NCI-H187 treated with DMSO at 0.1 percent for 48 hours (cell line): ENCODE measurements at places on chromosomes 7 and 10.

GRCh38 chr7:136677471-136678365 is 190.7 kb upstream of the CHRM2 start:
- DNase-seq: no peak

- DNase-seq: no peak
Measured at GRCh38 chr10:23414658-23415057, 24.2 kb upstream of the OTUD1 start.

- DNase-seq: no peak
Measured at GRCh38 chr7:23268746-23269145, 22.2 kb downstream of the GPNMB start.

- DNase-seq: no peak
Measured at GRCh38 chr10:69757553-69758309, 44.0 kb upstream of the COL13A1 start.

DNA sequence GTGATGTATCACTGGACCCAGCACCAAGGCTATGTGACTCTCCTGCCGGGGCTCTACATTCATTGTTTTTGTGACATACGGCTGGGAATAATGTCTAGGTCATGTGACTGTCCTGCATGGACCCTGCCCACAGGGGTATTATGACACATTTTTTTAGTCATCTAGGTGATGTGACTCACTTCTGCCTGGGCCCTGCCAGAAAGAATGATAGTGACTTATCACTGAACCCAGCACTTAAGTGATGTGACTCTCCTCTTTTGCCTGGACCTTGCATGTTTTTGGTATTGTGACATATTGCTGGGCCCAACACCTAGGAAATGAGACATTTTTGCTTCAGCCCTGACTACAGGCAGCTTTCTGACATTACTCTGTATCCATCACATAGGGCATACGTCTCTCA is 51.1 kb upstream of the ZNF107 start:
- DNase-seq: no peak

GRCh38 chr10:122089311-122090017 is 100.5 kb downstream of the TACC2 start:
- no peak for DNase-seq

DNA sequence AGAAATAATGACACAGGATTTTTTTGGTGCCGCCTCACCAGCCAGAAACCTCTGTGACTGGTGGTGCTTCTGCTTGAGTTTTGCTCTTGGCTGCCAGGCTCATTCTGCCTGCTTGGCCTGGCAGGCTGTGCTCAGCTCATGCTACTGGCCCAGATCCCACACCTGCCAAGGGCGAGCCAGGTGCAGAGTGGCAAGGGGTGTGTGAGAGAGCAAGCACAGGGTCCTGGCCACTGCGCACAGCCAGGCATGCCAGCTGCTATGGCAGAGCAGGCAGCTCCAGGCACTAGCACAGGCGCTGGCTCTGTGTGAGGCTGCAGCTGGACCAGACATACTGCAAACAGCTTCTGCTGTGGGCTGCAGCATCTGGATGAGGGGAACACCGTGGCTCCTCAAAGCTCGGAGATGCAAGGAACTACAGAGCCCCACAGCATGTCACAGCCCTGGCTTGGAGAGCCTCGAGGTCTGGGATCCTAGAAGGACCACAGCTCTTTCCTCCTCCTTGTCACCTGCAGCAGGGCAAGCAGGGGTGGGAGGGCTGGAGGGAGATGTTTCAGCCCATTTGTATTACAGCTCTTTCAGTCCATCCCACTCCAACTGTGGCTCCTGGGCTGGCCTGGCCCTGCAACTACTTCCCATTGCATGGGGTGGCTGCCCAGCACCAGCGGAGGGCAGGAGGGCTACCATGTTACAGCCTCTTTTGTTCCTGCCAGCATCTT is 313.4 kb upstream of the SEMA3C start:
- no peak for DNase-seq

GRCh38 chr10:72626444-72626754 is 520 bp upstream of the MICU1 start:
- no peak for DNase-seq

- DNase-seq: no peak
Measured at GRCh38 chr10:30574432-30574796, 55.1 kb downstream of the LYZL2 start.

DNA sequence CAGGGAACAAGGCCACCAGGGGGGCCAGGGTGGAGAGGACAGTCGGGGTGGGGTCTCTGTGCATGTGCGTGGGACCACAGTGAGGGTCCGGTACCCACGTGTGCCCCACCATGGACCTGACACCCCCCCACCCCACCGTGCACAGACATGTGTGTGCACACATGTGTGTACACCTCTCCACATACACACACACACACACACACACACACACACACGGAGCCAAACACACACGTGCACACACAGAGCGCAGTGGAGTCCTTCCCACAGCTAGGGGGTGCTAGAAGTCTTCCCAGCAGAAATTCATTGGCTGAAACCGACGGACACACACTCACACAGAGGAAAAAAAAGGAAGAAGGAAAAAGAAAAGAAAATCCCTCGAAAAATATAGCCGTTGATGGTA is 42.8 kb upstream of the GNA12 start:
- peak; percentile 29 for DNase-seq

- DNase-seq: no peak
Measured at GRCh38 chr7:90347759-90348158, 1.2 kb downstream of the GTPBP10 start.

GRCh38 chr7:24141874-24142509 is 142.0 kb upstream of the NPY start:
- no peak for DNase-seq

DNA sequence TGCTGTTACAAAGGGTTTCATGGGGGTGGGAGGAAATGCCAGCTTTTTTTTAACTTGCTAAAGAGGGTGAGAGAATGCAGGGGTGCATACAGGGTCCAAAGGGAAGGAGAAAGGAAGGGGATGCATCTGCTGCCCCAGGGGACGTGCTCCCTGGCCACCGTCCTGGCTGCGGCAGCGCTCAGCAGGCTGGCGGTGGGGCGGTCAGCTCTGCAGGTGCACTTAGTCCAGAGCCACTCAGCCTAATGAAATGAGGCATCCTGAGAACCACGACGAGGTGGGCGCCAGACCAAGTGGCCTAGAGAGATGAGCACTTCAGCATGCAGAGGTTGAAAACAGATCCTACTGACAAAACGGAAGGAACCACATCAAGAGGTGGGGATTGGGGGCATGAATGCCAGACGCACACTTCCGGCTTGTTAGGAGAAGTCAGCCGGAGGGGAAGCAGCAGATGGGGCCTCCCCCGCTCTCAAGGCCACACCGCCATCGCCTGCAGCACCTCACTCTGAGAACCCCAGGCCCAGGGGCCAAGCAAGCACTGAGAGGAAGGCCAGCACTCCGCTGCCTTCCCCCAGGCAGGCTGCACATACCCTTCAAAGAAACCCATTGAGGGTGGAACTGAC is 94.5 kb downstream of the MAD1L1 start:
- no peak for DNase-seq

DNA sequence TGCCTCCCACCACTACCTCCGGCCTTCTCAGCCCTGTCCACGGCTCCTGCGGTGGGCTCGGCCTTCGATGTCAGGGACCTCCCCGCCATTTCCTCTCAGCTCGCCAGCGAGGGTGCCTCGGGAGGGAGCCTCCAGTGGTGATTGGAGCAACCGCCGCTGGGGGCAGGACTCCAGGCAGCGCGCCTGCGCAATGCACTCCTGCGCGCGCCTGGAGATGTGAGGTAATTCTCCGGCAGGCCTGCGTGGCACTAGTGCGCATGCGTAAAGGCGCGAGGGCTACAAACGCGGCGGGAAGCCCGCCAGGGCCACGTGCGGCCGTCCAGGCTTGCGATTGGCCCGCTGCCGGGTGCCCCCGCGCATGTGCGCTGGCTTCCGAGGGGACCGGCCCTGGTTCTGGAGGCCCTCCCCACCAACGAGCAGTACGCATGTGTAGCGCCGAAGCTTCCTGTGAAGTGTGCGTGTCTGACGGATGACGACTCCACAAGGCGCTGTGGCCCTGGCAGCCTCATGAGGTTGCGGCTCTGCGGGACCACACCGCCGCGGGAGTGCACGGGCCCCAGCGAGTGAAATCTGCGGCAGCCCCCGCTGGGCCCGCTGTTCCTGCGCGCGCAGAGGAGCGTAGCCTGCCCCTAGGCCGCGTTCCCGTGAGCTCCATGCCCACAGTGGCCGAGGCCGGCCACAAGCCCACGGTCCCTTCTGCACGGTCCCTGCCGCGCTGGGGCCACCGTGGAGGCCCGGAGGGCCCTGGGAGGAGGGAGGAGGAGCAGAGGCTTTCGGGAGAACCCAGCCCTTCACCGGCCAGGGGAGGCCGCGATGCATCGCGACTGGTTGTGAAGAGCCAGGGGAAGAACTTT is at the start of gene SYCE1:
SYCE1 (minus strand) TSS at position 143 of the 854 bp plus-strand sequence; CDS start at position 89, 54 bp downstream.
- no peak for DNase-seq

DNA sequence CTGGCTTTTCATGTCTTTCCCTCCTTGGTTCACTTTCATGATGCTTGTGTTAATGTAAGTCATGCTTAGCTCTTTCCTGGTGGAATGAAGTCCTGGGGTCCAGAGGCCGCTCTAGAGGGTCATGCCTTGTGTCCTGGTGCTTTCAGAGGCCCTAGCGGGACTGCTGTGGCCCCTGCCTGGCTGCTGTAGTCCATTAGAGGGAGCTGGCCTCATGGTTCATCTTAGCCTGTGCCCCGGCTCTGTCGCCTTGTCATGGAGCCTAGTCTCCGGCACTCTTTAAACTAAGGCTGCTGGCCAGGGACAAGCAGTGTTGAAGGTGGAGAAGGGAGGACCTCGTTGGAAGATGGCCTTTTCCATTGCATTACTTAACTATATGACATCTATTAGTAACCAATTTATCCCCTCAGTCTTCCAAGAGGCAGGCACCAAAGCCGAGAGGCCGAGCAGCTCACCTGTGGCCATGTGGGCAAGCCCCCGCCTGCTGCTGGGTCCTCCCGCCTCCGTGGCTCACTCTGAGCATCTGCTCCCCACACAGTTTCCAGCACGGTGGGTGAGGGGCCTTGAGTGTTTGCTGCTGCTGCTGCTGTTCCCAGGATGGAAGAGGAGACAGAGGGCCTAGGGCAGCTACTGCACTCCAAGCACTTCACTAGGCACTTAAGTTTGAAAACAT is 5.0 kb upstream of the NDUFB2 start:
- DNase-seq: no peak

DNA sequence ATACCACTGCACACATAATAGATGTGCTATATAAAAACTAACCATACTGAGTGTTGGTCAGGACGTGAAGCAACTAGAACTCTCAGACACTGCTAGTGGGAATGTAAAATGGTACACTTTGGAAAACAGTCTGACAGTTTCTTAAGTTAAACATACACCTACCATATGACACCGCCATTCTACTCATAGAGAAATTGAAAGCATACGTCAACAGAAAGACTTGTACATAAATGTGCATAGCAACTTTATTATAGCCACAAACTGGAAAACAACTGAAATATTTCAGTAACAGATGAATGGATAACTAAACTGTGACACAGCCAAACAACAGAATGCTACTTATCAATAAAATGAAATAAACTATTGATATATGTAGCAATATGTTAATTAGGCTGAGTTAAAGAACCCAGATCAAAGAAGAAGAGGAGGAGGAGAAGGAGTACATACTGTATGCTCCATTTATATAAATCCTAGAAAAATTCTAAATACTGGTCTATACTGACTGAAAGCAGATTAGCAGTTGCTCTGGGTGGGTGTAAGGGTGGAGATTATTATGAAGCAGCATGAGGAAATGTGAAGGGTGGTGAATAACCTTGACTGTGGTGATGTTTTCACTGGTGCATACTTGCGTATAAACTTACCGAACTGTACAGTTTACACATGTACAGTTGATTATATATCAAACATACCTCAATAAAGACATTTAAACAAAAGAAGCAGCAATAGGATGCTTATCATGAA is 48.6 kb downstream of the ARHGAP21 start:
- DNase-seq: no peak

DNA sequence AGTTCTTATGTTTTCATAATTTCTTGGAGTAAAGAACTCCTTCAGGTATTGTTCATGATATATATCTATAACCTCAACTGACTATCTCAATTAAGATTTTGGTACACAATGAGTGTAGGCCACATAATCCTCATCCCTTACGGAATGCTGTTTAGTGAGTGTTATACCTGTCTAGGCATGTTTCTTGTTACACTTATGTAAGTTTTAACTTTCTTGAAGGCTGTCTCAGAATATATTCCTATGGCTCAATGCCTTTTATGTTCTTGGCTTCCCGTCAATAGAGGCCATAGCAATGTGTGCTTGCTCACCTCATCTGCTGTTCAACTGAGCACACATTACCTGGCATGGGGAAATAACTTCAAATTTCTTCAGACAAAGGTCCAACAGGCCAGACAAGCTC is 185.1 kb downstream of the CTTNBP2 start:
- DNase-seq: no peak
